ENCODE measurements at places on chromosomes 16 and 17.

- DNase-seq: no peak
These were observed 229.5 kb downstream of the FTO start for GRCh38 chr16:53933407-53933806.

DNA sequence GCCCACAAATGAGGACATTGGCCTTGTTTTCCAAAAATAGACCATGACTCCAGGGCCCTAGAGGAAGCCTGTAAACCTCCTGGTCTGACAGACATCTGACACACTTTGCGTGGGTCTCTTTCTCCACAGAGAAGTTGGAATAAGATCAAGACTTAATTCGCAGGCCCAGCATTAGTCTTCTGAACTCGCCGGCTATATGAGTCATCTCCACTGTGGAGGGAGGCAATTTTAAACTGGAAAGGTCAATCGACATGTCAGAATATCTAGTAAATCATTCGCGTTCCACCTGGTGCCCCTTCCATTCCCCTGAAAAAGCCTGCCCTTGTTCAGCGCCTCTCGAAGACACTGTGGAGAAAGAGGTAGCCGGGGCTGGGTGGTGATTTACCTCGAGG is 140.1 kb downstream of the CLEC16A start:
- DNase-seq: peak; percentile 78

DNA sequence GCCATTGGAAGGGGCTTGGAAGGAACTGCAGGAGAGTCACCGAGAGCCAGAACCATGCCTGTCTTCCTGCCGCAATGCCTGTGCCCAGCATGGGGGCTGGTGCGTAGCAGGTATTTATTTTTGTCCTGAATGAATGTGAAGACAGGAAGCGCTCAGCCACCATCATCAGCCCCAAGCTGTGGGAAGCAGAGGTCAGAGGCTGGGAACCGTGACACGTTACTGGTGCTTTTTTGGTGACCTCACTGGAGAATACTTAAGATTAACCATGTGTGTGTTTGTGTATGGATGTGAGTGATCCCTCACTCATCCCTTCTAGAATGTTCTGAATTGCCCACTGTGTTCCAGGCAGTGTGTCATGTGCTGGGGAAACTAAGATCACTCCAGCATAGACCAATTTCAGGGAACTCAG is 343.8 kb downstream of the SNX29 start:
- peak; percentile 73 for DNase-seq

GRCh38 chr16:54546521-54546920 is 259.9 kb upstream of the IRX3 start:
- DNase-seq: no peak

GRCh38 chr17:71548540-71549190 is 572.2 kb upstream of the SOX9 start:
- no peak for DNase-seq

- peak; percentile 83 for DNase-seq
These were observed 3.9 kb downstream of the TIMM22 start for GRCh38 chr17:1000597-1001461.

DNA sequence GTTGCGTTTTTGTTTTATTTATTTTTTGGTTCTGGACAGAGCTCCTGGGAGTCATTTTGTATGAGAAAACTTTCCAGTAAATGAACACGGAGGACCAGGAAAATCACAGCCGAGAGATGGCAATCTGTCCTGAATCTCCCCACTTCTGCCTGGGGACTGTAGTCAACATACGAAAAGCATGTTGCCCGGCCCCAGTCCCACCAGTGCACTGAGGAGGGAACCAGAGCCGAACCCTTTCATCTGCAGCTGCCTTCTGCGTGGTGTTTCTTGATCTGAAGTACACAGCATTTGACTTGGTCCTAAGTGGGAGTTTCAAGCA is 18.9 kb downstream of the SNX11 start:
- DNase-seq: no peak

- DNase-seq: no peak
These were observed 79.8 kb downstream of the BCAS3 start for GRCh38 chr17:60757437-60757836.

DNA sequence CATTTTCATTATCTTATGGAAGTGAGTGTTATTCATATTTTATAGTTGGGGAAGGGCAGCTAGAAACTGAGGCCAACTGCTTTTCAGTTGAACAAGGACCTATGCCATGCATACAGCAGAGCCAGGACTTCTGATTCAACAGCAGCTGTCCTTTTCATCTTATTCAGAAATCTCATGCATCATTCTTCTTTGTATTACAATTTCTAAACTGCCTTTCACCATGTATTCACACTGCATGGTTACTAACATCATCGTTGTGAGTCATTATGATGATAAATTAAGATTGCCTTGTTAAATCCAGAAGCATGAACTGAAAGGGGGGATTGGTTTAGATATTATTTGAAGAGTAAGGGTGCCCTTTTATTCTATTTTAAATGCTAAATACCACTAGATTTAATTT is 1470.1 kb upstream of the GOT2 start:
- DNase-seq: no peak

DNA sequence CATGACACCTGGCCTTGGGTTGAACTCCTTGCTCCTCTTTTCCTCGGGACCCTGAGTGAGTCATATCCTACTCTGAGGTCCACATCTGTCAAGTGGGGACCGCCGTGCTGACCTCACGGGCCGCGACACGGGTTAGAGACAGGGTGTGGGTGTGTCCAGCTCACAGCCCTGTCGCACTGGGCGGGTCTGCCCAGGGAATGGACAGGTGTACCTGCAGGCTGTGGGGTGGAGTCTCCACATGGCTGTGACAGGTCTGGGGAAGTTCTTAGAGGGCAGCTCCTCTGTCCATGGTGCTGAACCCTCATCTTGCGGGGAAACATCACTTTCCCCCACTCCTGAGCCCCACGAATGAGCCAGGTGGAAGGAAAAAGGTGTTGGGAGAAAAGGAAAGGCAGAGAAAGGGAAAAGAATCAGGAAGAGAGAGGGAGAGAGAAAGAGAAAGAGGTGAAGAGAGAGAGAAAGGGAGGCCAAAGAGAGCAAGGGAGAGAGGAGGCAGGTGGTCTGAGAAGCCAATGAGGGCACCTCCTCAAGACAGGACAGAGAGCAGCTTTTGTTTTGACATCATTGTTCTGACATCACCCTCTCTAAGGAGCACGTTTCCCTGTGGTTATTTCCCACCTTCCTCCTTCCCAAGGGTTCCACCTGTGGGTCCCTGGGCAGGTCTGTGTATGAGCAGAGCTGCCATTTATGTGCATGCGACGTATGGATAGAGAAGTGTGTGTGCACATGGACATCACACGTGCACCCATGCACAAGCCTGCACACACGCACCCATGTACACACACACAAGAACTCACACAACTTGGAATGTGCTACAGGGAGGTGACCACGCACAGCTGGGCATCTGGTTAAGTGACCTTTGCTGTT is 32.6 kb upstream of the CBFA2T3 start:
- DNase-seq: peak; percentile 35

GRCh38 chr16:7650431-7650830 is 317.8 kb downstream of the RBFOX1 start:
- DNase-seq: no peak

DNA sequence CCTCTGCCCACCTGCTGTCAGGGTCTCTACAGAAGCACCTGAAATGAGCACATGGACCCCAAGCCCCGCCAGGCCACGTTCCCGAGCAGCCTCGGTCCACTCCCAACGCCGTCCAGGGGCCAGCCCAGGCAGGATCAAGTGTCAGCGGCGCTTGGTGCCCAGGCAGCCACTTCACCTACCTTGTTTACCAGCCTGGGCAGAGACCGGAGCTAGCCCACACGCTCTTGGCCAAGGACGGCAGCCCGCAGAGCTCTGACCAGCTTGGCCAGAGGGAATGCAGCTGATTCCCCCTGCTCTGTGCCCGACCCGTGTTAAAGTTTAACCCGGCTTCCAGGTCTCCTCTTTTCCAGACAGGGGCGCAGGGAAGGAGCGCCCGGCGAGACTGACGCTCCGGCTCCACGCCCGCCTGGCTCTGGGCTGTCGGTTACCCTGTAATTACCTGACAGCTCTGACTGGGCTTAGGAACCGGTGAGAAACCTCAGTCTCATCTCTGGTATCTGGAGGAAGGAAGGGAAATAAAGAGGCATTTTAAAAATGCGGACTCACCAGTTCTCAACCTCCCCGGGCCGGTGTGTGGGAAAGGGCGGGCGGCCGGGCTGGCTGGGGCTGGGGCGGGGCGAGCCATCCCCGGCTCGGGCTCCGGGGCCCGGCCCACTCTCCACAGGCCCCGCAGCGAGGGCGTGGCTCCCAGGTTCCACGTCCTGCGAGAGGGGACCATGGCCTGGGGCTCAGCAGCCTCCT is 4.6 kb downstream of the KIFC3 start:
- no peak for DNase-seq

DNA sequence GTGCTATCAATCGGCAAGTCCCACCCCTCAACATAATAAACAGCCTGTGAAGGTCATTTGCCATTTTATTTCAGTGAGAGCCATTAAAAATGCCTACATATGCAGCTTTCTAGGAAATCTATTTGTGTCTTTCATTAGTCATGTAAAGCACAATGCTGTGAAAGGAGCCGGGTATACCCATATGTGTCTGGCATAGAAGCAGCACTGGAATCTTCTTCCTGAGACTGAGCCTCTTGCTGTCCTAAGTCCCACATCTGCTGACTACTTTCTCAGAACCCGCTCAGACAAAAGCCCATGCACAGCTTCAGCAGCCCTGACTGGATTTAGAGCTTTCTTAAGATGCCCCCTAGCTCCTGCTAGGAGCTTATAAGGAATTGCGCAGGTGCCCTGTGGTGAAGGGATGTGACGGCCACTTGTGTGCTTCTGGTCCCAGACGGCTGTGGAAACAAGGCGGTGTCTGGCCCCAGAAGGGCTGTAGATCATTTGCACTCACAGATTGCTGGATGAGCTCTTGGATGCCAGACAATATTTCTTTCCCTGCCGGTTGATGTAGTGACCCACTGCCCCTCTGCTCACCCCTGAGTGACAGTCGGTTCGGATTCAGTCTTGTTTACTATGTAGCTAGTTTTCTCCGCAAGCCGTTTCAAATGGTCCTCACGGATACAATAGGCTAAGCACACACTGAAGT is 172.2 kb downstream of the ANKFN1 start:
- no peak for DNase-seq

GRCh38 chr16:85451641-85452363 is 161.3 kb upstream of the GSE1 start:
- no peak for DNase-seq

- DNase-seq: no peak
These were observed 99.2 kb downstream of the ZNF778 start for GRCh38 chr16:89316701-89317100.
